ENCODE measurements at places on chromosomes 3 and 15.

- DNase-seq, result no peak
These were observed 25.9 kb upstream of the SLC6A6 start for GRCh38 chr3:14376348-14377043.

GRCh38 chr3:190183121-190183520 is 62.4 kb upstream of the P3H2 start:
- DNase-seq, result no peak

- DNase-seq, result no peak
These were observed 81.6 kb upstream of the CHMP2B start for GRCh38 chr3:87145553-87145952.

DNA sequence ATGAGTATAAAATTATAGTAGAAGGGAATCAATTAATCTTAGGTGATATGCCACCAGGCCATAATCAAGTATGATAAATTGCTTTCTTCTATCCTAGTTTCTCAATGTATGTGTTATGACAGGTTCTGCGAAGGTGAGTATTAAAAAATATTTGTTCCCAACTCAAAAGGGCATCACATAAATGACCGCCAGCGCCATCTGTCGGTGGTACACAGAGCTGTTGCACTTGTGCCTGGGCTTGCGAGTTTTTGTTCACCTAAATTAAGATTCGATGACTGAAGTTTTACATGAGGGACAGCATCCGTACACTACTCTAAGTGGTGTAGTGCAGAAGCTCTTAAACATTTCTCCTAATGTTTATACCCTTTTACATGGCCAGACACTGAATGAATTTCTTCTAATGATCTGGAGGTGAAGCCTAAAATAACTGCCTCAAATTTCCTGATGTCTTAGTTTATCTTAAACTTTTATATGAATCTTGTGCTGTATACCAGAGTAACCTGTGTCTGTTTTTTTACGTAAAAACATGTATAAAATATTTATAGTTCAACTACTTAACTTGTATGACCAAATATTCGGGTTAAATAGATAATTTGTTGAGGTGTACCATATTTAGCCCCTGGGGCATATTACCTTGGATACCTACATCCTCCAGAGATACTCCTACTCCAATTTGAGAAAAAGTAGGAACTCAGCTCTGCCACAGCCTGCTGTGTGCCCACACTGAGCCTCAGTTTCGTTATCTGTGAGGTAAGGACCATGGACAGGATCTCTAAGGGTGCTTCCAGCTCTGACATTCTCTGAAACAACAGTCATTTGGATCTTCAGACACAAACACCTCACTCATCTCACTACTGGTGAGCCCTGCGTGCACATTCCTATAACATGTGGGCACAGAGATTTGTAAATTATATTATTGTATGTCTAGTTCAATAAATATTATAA is 365.6 kb downstream of the MAGI1 start:
- no peak for DNase-seq

DNA sequence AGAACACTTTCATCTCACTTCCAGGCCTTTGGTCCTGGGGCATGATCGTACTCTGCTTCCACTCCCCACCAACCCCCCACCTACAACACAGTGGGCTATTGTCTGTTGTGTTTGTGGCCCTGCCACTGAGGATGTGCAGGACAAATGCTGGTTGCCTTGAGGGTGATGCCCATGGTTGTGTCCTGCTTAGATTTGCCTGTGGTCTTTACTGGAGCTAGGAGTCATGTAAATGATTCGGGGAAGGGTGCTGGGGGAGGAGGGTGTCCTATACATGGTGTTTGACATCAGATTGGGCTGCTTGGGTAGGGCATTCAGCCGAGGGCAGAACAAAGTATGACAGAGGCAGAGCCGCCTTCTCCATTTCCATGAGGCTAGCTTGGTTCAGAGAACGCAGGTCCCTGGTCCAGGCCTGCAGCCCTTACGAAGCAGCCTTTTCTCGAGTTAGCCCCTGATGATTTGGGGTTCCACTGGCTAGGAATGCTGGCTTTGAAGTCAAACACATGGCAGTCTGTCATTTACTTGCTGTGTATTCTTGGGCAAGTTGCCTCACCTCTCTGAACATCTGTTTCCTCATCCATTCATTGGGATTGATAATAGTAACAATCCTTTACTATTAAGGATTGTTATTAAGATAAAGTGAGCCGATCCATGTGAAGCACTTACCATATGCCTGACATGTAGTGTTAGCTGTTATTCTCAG is 6.9 kb downstream of the CORO2B start:
- no peak for DNase-seq

DNA sequence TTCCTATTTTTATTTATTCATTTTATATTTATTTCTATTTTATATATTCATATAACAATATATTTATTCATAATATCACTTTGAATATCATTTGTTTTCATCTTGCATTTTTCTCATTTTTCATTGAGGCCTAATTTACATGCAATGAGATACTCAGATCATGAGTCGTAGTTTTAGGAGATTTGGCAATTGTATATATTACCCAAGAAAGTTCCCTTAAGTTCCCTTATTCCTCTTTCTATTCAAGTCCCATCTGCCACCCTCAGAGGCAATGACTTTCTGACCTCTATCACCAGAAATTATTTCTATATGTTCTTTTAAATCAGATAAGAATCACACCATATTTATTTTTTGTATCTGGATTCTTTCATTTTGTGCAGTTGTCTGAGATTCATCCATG is 329.1 kb upstream of the TPRG1 start:
- no peak for DNase-seq

DNA sequence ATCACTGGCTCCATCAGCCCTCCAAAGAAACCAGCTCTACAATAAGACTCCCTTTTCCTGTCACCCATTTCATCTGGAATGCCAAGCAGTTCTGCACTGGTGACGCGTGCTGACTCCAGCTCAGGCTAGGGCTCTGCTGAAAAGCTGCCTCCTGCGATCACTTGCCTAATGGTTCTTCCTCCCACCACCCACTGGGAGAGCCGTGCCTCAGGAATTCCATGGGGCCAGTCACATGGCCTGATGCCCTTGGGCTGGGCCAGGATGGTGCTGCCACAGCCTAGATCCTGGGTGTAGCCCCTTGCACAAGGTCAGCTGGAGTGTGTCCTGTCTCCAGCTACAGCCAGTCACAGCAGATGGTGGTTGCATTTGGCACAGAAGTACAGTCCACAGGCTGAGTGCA is 98.9 kb downstream of the DNAJB8 start:
- DNase-seq, result no peak

Data from stimulated activated CD4-positive, alpha-beta T cell treated with anti-CD3 and anti-CD28 coated beads, Interleukin-12 subunit alpha, Interleukin-12 subunit beta, amount 100 ng/mL, for 24 hours (primary cell).